ENCODE measurements at places on chromosomes 1 and 21.

GRCh38 chr1:248630551-248630950 lies 4.3 kb downstream of the OR2T11 start:
- no peak for DNase-seq

- DNase-seq, result peak; percentile 31
Observed at GRCh38 chr21:20971296-20971921, 26.8 kb upstream of the NCAM2 start.

DNA sequence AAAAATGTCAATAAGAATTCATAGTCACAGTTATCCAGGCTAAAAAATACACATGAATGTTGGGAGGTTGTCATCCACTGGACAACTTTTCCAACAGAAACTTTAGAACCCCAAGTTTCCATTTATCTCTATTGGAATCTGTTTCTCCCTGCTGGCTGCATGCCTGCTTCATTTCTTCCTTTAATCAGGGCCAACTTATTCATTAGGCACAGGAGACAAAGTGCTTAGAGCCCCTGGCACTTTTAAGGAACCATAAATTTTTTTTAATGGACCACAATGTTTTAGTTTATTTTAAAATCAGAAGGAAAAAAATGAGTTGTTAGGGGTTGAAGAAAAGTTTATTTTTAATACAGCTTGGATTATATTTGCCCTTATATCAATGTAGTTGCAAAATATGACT lies 26.7 kb upstream of the C2CD2 start:
- DNase-seq, result no peak

- no peak for DNase-seq
Observed at GRCh38 chr1:51072043-51072439, 30.0 kb upstream of the C1orf185 start.

- no peak for DNase-seq
Observed at GRCh38 chr1:25338986-25339385, 852 bp downstream of the TMEM50A start.

GRCh38 chr21:35697321-35697808 lies 363.0 kb downstream of the SETD4 start:
- no peak for DNase-seq

GRCh38 chr1:199404976-199405375 lies 622.5 kb upstream of the NR5A2 start:
- no peak for DNase-seq

DNA sequence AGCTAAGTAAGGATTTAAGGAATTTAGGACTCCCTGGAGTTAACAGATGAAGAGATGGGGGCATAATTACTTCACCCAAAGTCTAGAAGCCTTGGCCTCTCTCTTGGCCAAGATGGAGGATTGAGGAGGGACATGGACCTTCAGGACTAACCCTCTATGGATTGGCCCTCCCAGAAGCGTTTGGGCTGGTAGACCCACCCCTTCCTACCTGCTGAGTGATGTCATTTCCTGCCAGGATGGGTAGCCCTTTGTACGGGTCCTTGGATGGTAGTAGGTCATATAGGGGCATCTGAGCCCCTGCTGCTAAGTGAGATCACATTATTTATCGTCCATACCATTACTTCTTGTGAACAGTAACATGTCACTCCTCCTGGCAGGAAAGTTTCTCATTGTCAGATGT lies 17.7 kb downstream of the LURAP1 start:
- DNase-seq, result no peak

- peak; percentile 15 for DNase-seq
Observed at GRCh38 chr21:17343055-17343454, 169.8 kb upstream of the CXADR start.

GRCh38 chr1:56153276-56153675 lies 426.1 kb downstream of the PLPP3 start:
- DNase-seq, result no peak

DNA sequence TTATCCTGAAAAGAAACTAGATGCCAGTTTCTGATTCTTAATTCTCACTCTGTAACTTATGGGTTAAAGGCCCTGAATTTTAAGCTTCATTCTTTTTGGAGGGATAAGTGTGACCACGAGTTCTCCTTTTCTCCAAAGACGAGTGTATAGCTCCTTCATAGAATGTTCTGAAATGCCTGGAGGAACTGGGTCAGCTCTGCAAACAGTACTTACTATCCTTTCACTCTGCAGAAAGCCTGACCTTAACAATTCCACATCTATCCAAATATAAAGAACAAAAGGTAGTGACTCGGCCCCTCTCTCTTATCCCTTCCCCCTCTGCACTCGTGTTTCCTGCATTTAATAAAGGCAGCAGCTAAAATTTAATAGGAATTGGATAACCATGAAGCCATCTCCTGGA lies 150.5 kb downstream of the LYPLAL1 start:
- DNase-seq, result no peak

DNA sequence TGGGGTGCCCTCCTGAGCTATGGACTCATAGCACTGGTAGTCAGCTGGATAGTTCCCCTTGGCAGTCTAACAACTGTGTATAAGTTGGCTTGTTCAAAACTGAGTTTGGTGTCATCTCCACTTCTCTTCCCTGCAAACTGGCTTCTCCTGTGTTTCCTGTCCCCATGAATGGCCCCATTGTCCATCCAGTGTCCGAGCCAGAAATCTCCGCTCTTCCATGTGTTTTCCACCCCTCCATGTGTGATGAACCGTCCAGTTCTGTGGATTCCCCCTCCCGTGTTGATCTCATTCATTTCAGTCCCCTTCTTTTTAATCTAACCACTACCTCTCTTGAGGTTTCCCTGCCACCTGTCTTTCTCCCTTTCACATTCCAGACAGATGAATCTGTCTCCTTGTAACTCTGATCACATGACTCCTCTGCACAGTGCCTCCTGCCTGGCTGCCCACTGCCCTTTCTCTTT lies 195.7 kb downstream of the ROR1 start:
- no peak for DNase-seq

GRCh38 chr1:53391982-53392381 lies 64.1 kb upstream of the LRP8 start:
- no peak for DNase-seq

DNA sequence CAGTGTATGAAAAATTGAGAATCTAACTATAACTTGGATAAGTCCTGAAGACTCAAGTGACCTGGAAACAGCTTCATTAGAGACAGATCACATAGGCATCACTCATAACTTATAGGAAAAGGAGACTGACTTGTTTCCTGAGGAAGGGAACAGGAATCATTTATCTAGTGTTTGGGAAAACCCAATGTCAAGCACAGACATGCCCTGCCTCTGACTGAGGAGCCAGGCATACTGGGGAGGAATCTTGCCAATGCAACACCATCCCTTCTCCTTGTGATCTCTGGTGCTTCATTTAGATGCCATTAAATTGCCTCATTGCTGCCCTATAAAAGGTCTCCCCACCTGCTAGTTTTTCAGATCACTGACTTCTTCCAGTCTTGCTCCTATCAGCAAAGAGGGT lies 10.3 kb downstream of the LCE4A start:
- DNase-seq, result no peak

DNA sequence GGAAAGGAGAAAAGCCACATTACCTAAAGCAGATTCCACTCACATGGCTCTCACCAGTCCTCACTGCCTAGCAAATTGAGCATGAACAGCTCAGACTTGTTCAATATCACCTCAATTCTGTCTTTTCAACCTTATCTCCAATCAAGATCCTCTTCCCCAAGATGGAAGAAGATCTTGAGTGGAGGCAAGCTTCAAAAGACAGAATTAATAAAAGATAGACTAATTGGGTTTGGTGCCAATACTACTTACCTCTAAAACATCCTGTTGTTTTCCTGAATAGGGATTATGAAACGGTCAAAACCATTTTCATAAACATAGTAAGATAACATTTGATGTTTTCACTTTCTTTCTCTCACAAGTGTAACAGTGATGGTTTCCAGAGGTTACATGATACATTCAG lies 349.2 kb upstream of the PLD5 start:
- no peak for DNase-seq

DNA sequence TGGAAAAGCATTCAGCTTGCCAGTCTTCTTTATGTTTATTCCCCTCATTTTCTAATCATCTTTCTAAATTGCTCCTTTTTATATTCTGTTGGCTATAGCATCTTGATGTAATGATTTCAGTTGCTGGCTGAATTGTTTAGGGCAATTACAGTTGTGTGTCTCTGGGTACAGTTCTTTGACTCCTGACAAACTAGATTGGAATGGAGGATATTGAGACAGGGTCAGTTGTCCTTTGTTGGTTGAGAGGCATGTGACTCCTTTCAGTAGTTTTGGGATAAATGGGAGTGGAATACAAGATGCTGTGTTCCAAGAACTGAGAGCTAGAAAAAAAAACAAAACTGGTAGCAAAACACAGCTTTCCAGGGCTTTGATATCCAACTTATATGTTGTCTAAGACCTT lies 1.5 kb downstream of the CENPF start:
- DNase-seq, result no peak

- no peak for DNase-seq
Observed at GRCh38 chr1:38735651-38736161, 123.9 kb downstream of the RRAGC start.

- DNase-seq, result no peak
Observed at GRCh38 chr21:42622284-42622683, 31.1 kb upstream of the PDE9A start.

GRCh38 chr1:17565461-17566252 lies 26.2 kb downstream of the ARHGEF10L start:
- no peak for DNase-seq

DNA sequence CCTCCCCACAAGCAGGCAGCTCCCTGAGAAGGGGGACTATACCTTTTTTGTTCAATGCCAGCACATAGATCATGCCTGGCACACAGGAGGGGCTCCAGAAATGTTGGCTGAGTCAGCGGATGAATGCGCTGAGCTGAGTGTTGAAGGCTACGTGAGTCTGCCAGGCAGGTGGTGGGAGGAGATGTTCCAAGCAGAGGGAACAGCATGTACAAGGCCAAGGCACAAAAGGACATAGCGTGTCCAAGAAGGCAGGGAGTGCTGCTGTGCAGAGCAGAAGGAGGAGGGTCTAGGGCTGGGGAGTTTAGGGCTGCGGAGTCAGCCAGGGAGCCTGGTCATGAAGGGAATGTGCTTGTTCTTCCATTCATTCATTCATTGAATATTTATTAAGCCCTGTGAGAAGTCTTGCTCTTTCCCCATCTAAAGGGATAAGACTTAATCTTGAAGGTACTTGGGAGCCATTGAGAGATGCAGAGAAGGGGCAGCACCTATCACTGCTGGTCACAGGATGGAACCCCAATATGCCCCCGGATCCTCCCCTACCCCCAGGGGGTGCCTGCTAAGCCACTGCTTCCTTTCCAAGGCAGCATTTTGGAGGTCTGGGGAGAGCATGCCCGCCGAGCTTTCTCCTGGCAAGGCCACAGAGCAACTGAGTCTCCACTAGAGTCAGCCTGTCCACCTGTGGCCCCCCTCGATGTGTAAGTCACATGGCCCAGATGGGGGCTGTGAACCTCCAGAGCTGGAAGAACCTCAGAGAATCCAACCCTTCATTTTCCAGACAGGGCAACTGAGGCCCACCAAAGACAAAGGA lies 31.2 kb upstream of the LAPTM5 start:
- no peak for DNase-seq

- DNase-seq, result peak; percentile 74
Observed at GRCh38 chr1:171742577-171742922, 685 bp upstream of the VAMP4 start.

GRCh38 chr1:38044221-38045215 lies 2.1 kb downstream of the POU3F1 start:
- DNase-seq, result no peak

- no peak for DNase-seq
Observed at GRCh38 chr1:33512226-33513011, 40.0 kb downstream of the ZSCAN20 start.

DNA sequence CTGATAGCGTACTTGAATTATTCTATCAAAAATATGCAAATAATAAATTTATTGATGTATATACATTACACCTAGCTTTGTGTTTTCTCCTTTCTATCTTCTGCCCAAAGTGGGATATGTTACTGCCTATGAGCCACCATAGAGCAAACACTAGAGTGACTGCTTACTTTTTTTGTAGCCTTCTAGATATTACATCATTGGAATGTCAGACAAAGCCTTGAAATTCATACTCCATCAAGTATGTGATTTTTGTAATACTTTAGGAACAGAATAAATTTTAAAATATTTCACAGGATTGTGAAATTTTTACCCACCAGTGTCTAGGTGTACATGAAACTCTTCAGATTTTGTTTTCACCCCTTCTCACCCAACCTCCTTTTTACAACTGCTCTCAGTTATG lies 787.6 kb downstream of the USP25 start:
- DNase-seq, result no peak

Data from erythroblast (primary cell).